ENCODE measurements at places on chromosomes 5 and 9.

- no peak for DNase-seq
Observed at GRCh38 chr5:25301836-25302235, 657.1 kb upstream of the CDH10 start.

- DNase-seq, result no peak
Observed at GRCh38 chr9:108939975-108940374, 5.8 kb downstream of the ABITRAM start.

GRCh38 chr5:51194671-51195070 is 188.6 kb upstream of the ISL1 start:
- DNase-seq, result no peak

DNA sequence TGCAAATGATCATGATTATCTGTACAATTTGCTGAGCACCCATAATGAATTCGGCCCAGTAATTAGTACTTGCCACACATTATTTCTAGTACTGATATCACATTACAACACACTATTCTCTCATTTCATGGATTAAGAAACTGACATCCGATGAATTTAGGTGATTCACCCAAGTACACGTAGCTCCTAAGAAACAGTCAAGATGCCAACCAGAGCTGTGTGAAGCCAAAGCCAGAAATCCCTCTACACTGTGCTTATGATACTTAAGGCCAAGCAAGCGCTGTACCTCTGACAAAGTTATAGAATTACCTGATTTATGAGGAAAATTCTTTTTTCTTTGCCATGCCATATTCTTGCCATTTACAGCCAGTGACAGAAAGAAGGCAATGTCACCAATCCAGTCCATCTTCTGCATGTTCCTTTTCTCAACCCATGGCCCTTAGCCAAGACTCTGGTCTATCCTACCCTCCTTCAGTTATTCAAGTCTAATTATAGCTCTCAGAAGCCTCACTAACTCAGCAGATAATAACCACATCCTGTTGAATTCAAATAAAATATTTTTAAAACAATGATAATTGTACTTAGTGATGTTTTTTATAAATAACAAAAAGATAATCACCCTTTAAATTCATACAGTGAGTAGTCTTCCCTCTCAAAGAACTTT is 74.3 kb upstream of the PTGER4 start:
- no peak for DNase-seq

All from nucleus accumbens (tissue), 56 donors.